ENCODE measurements at places on chromosomes 7 and 10. TPM values are rescaled to one million over a fixed set of nuclear protein-coding genes. Genes with fewer than 3 reads are reported as not detected.

GRCh38 chr10:99532687-99533495 is at the start of gene NKX2-3:
Gene NKX2-3, plus strand, starts transcription at chr10:99532942. Its CDS starts 190 bp downstream, at chr10:99533132.
- DNase-seq = no peak

DNA sequence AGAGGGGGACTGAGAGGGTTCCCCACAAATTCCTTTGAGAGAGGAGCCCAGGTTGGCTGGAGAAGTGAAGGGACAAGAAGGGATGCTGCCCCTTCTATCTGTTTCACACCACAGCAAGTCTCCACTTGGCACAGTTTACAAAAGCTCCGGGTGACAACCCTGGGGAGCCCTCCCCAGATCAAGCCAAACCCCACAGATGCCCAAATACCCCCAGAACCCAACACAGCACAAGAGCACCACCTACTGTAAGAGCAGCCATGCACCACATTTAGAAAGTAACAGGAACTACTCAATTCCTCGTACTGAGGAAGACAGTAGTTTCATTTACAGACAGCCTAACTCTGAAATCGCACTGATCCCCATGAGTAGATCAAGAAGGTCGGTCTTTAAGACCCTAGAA is 67.8 kb upstream of the ATP6V0A4 start:
- no peak for DNase-seq

- DNase-seq = no peak
Measured at GRCh38 chr10:91768123-91768522, 30.1 kb upstream of the TNKS2 start.

PRSS2 gene
- not detected for total RNA-seq

DNA sequence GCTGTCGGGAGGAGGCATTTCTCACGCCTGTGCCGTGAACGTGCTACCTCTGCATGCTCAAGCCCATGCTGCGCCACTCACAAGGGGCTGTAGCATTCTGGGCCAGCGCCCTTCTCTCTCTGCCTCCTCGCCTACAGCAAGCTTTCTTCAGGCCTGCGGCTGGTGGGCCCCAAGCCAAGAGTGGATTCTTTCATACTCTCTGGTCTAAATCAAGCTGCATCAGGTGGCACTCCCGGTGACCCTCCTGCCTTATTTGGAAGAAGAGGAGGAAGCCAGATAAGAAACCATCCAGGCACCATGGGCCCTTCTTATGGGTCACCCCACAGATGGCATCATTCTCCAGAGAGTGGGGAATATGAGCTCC is 86.7 kb upstream of the DUSP5 start:
- no peak for DNase-seq

PROSER2 gene
- total RNA-seq = 58.8 TPM

AEBP1 gene
- 81.1 TPM for total RNA-seq

DNA sequence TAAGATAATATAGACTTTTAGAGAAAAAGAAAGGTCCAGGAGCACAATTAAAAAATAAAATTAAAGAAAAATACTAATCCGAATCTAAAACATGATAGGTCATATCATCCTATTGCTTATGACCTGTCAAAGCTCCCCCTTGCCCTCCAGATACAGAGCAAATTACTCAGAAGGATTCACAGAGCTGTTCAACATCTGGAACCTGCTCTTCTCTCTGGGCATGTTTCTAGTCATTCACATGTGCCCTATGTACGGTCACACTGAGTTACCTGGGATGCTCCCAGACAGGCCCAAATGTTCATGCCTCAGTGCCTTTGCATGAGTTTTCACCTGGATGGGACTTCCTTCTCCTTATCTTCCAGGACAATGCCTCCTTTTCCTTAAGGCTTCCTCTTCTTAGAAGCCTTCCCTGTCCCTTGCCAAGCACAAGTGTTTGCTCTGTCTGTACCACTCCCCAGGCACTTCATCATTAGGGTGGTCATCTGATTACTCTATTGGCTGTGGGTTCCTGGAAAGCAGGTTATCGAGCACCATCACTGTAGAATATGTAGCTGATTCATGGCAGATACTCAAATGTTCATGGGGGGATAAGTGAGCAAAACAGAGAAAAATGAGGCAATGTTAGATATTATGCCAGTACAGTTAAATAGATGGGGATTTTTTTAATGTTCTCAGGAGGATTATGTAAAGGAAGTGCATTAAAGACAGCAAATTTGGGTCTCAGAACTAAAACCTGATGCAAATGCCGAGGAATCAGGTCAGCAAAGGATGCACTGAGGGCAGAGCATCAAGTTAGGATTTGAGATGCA is 12.0 kb upstream of the AOAH start:
- no peak for DNase-seq

DNA sequence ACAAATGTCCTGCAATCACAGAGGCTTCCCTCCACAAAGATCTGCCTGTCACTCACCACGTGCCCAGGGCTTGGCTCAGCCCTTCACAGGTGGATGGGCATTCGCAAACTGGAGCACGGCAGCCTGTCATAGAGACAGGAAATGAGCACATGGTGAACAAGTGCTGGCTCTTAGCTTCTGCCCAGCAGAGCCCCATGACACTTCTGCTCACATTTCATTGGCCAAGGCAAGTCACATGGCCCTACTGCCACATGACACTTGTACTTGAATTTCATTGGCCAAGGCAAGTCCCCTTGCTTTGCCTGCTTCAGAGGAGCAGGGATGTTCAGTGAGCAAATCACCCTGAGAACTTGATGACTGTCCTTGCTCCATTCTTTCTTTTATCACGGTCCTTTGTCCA is 110.8 kb upstream of the PPP2R2D start:
- DNase-seq = no peak

GRCh38 chr7:50199824-50200223 is 104.7 kb upstream of the IKZF1 start:
- DNase-seq = no peak

GRCh38 chr10:124025660-124026588 is 67.5 kb downstream of the CHST15 start:
- DNase-seq = no peak

GRCh38 chr10:11242443-11243387 is 225.0 kb downstream of the CELF2 start:
- no peak for DNase-seq

DNA sequence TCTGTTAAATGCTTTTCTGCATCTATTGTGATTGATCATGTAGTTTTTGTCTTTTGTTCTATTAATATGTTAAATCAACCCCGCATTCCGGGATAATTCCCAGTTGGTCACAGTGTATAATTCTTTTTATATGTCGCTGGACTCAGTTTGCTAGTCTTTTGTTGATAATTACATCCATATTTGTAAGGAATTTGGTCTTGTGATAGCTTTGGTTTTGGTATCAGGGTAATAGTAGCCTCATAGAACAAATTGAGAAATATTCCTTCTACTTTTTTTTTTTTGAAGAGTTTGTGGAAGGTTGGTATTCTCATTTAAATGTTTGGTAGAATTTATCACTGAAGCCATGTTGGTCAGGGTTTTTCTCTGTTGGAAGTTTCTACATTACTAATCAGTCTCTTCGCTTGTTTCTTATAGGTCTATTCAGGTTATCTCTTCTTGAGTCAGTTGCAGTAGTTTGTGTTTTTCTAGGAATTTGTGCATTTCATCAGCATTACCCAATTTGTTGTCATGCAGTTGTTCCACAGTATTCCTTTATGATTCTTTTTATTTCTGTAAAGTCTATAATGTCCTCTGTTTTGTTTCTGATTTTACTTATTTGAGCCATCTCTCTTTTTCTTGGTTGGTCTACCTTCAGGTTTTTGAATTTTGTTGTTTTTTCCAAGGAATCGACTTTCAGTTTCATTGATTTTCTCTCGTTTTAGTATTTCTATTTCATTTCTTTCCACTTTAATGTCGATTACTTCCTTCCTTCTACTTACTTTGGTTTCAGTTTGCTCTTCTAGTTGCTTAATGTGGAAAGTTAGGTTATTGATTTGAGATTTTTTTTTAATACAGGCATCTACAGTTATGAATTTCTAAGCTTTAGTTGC is 64.6 kb upstream of the GJD4 start:
- no peak for DNase-seq

DNA sequence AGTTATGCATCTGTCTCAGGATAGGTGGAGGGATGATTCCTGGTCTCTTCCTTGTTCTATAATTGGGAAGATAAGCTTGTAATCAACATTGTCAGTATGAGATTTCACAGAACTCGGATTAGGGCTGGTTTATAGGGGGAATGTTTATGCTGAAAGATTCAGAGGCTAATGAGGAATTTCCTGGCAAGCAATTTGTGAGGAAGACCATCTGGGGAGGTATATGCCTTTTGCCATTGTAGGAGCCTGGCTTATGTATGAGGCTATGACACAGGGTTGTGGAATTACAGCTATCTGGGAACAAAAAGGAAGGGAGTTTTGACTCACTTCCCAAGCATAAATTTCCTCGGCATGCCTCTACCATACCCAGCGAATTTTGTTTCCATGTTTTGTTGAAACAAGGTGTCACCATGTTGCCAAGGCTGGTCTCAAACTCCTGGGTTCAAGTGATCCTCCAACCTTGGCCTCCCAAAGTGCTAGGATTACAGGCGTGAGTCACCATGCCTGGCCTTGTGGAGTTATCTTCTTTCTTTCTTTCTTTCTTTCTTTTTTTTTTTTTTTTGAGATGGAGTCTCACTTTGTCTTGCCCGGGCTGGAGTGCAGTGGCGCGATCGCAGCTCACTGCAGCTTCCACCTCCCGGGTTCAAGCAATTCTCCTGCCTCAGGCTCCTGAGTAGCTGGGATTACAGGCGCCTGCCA is 1.6 kb upstream of the COPS6 start:
- peak; percentile 77 for DNase-seq

SMARCD3 gene
- 28.7 TPM for total RNA-seq

DNA sequence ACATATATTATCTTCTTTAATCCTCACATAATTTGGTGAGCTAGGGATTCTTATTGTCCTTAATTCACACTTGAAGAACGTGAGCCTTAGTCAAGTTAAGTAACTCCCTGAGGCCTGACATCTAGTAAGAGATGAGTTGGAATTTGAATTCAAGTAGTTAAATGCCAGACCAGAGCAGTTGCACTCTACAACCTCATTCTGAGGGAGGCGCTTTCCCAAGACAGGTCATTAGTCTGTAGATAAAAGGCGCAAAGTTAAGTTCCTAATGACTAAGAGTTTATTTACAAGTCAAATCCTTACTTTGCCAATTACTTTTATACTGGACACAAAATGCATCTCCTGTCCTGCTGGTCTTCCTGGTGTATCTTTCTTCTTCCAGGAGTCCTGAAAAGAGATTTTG is 3.6 kb upstream of the EXOC6 start:
- DNase-seq = no peak

- DNase-seq = no peak
Measured at GRCh38 chr7:159061209-159061608, 83.5 kb downstream of the VIPR2 start.

TCF7L2 gene
- 3.4 TPM for total RNA-seq

HHEX gene
- total RNA-seq = 1.6 TPM

DNA sequence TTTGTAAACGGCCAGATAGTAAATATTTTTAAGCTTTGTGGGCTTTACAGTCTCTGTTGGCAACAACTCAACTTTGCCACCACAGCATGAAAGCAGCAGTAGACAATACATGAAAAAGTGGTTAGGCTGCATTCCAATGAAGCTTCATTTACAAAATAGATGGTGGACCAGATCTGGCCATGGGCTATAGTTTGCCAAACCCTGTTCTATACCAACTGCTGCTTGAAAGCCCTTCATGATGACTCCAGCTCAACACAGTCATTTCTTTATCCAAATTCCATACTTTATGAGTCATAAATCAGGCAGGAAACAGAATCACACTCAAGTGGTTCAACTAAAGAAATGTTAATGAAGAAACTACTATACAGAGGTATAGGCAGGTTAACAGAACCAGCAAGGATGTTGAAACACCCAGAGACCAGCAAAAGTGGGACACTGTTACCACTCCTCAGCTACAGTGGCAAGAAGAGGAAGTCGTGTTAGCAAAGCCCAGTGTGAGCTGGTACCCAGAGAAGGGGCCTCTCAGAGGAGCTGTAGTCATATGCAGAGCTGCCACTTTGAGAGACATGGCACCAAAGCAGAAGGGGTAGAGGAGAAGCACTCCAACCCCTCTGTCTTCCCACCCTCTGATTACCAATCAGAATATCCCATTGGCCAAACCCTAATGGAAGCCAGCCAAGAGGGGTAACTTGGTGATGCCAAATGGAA is 72.5 kb downstream of the PRLHR start:
- peak; percentile 50 for DNase-seq

DNA sequence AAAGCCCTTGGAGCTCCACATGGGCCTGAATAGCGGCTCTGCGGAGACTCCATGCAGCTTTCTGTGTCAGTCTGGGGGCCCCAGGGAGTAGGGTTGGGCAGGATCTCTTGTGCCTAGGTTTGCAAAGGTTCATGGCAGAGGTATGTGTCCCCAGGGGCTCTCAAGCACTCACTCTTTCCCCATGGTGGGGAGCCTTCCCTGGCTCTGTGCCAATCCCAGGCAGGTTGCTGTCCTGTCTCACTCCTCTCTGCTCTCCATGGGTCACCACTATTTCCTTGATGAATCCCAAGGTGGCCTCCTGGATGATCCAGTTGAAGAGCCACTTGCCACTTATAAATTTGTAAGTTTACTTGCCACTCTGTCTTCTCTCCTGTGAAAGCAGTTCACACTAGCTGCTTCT is 238.4 kb downstream of the CCDC7 start:
- no peak for DNase-seq

DNA sequence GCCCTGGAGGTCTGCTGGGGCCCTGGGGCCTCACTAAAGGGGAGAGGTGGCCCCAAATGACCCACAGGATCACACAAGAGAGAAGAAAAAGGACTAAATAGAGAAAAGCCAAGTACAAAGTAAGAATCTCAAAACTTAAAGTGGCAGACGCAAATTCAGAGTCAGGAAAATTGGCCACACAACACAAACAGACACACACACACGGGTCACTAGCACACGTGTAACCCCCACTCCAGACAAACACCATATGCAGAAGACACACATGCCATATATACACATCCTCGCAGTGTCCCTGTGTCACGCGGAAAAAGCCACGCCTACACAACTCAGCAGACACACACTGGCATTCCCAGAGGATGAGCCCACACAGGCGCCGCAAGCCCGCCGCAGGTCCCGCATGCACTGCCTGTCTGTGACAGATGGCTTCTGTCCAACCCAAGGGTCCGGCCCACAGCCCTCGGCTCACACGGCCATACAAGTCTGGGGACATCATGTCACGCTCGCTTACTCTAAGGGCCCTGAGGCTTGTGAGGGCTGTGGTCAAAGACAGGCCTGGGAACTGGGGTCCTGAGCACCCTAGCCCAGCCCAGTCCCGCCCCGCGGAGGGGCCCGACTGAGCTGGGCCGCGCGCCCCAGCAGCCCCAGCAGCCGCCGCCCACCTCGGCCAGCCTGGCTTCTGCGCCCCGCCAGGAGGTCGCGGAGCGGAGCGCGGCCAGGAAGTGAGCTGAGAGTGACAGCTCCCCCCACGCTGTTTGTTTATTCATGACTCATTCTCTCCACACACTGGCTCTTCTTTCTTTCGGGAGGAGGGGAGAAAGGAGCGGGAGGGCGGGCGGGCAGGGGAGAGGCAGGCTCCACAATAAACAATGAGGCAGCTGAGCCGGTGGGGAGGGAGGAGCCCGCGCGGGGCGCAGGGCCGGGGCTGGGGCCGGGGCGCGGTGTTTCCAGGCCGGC is 95.5 kb upstream of the ZMIZ1 start:
- DNase-seq = peak; percentile 77

OPN4 gene
- not detected for total RNA-seq

KLLN gene
- 1.0 TPM for total RNA-seq

- no peak for DNase-seq
Measured at GRCh38 chr7:129454249-129454551, 20.0 kb downstream of the STRIP2 start.

GRCh38 chr7:117769085-117769484 is 104.2 kb downstream of the CTTNBP2 start:
- DNase-seq = no peak

All from kidney epithelial cell (primary cell).